ENCODE measurements at places on chromosomes 5 and 9.

DNA sequence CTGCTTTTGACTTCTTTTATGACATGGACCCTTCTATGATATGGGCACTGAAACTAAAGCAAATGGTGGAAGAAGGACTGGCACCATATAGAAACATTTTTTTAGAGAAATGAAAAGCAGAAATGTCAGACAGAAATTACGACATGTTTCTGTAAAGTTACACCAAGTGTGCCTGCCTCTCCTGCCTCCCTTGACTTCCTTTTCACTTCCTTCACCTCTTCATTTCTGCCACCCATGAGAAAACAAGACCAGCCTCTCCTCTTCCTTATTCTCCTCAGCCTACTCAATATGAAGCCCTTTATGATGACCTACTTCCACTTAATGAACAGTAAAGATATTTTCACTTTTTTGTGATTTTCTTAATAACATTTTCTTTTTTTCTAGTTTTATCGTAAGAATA, 44.5 kb downstream of the ERCC6L2 start:
- no peak for DNase-seq

- DNase-seq: no peak
Measured at GRCh38 chr5:34774139-34774538, 64.8 kb upstream of the TTC23L start.

- no peak for DNase-seq
Measured at GRCh38 chr9:113912816-113913215, 36.7 kb downstream of the ZNF618 start.

- no peak for DNase-seq
Measured at GRCh38 chr9:87818308-87818707, 64.4 kb upstream of the SPATA31E1 start.

- no peak for DNase-seq
Measured at GRCh38 chr5:144691936-144692335, 521.3 kb downstream of the KCTD16 start.

GRCh38 chr9:86062845-86063693, 36.3 kb downstream of the GOLM1 start:
- no peak for DNase-seq

GRCh38 chr9:3909966-3910650, 384.3 kb upstream of the RFX3 start:
- no peak for DNase-seq

DNA sequence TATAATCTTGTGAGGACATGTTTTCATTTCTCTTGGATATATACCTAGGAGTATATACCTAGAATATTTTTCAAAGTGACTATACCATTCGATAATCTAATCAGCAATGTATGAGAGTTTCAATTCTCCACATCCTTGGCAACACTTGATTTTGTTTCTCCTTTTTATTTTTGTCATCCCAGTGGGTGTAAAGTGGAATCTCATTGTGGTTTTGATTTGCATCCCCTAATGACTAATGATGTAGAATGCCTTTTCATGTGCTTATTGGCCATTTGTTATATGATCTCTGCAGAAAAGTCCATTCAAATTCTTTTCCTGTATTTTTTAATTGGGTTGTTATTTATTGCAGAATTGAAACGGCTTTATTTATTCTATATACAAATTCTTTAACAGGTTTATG, 15.2 kb downstream of the ZCCHC9 start:
- DNase-seq: no peak

GRCh38 chr9:100216178-100216787, 117.2 kb downstream of the INVS start:
- peak; percentile 6 for DNase-seq

GRCh38 chr5:136766456-136766855, 401.1 kb upstream of the TRPC7 start:
- DNase-seq: no peak

GRCh38 chr5:178431782-178432165, 158.4 kb downstream of the COL23A1 start:
- no peak for DNase-seq

GRCh38 chr9:129497005-129497812, 123.7 kb downstream of the C9orf50 start:
- DNase-seq: no peak

GRCh38 chr9:108756746-108757490, 98.9 kb downstream of the ACTL7B start:
- no peak for DNase-seq

- no peak for DNase-seq
Measured at GRCh38 chr9:134503301-134504105, 138.1 kb upstream of the COL5A1 start.

- DNase-seq: no peak
Measured at GRCh38 chr9:129751841-129752801, 721 bp downstream of the PTGES start.

- no peak for DNase-seq
Measured at GRCh38 chr5:145557345-145557744, 277.8 kb downstream of the PRELID2 start.

GRCh38 chr5:145825751-145826180, 9.4 kb downstream of the PRELID2 start:
- no peak for DNase-seq

DNA sequence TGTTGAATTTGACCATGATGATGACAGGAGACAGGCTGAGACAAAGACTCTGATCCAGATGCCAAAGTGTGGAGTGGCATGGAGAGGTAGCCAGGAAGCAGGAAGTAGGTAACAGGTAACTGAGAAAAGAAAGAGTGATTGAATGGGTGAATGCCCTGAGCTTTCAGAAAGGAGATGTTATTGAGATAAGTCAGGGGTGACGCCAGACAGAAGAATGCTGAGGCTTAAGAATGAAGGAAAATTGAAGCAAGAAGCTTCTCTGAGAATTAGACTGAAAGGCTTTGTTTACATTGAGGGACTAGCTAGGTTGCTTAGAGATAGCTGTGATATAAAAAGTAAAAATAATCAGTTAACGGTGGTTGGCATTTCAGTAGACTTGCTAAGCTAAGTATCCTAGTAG, 165.7 kb downstream of the PSAT1 start:
- DNase-seq: no peak

GRCh38 chr5:57411982-57412381, 70.6 kb downstream of the ACTBL2 start:
- no peak for DNase-seq
